ENCODE measurements at places on chromosomes 12 and 14.

- H3K4me3 ChIP-seq = no peak overlapping the region
- DNase-seq = no peak
- H3K36me3 ChIP-seq = no peaks in the 10 kb centered on the region
- H3K27me3 ChIP-seq = peaks cover 4% of the 10 kb centered on the region
- no peak overlapping the region for H3K27ac ChIP-seq
These were observed 55.1 kb downstream of the SERPINA10 start for GRCh38 chr14:94237983-94238382.

GRCh38 chr12:108302403-108303311 is 36.5 kb downstream of the CMKLR1 start:
- H3K27me3 ChIP-seq = peaks cover 15% of the 10 kb centered on the region
- no peak overlapping the region for H3K4me3 ChIP-seq
- no peaks in the 10 kb centered on the region for H3K4me1 ChIP-seq
- no peak overlapping the region for H3K27ac ChIP-seq
- no peak for DNase-seq

DNA sequence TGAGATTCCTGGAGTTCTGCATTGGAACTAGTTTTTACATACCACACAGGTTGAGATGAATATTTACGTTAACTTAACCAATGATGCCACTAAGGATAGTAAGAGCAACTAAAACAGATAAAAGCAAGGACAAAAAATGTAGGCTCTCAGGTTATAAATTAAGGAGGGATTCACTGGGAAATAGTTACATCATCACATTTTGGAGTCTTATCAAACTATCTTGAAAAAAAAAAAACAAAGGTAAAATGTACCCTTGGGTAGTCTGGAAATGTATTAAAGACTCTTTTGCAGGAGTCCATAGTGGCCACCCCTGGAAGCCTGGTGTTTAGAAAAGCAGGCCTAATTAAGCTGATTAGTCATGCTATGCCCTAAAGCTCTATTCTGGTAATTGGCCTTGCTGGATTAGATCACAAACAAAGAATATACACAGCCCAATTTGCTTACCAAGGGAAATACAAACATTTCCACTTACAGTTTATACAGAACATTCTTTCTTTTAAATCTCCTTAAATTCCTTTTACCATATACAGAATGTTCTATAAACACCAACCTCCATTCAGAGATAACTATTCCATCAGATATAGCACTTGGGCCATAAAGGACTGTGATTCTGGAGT is 39.3 kb downstream of the SLC25A47 start:
- H3K4me3 ChIP-seq = no peak overlapping the region
- no peaks in the 10 kb centered on the region for H3K4me1 ChIP-seq
- no peak for DNase-seq
- H3K27ac ChIP-seq = no peak overlapping the region

DNA sequence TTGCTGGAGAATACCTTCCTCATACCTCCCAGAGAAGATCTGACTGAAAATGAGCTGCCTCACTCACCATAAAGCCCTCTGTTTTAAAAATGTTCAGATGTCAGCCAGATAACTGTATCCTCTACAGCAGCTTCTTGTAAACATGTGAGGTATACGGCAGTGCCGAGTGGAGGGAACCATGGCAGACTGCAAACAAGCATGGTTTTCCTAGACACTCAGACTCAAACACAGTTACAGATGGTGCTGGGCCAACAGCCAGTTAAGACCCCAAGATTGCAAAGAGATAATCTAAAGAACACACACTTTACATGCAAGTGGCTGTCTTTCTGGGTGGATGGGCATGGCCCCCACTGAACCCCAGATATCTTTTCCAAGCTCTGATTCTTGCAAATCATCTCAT is 16.6 kb upstream of the CCDC177 start:
- H3K4me1 ChIP-seq = no peaks in the 10 kb centered on the region
- H3K36me3 ChIP-seq = no peaks in the 10 kb centered on the region
- peaks cover 6% of the 10 kb centered on the region for H3K27me3 ChIP-seq
- no peak overlapping the region for H3K4me3 ChIP-seq

- H3K36me3 ChIP-seq = no peaks in the 10 kb centered on the region
- H3K4me3 ChIP-seq = no peak overlapping the region
- H3K27ac ChIP-seq = no peak overlapping the region
- H3K4me1 ChIP-seq = no peaks in the 10 kb centered on the region
These were observed 1340.9 kb upstream of the TMEM132C start for GRCh38 chr12:126926023-126926594.

DNA sequence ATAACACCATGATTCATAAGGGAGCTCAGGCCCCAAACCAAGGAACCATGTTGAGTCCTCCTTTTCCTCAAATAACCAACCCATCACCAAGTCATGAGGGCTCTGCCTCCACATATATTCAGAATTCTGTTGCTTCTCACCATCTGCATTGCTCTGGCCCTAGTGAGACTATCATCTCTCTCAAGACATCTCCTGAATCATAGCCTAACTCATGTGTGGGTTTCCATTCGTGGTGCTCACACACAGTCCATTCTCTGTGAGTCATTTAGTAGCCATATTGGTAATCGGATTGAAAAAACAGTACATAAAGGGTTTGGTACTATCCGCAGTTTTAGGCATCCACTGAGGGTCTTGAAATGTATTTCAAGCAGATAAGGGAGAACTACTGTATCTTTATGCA is 5.1 kb upstream of the SLC38A2 start:
- no peaks in the 10 kb centered on the region for H3K27me3 ChIP-seq
- no peak overlapping the region for H3K4me3 ChIP-seq
- no peak overlapping the region for H3K27ac ChIP-seq
- peaks cover 26% of the 10 kb centered on the region for H3K4me1 ChIP-seq

DNA sequence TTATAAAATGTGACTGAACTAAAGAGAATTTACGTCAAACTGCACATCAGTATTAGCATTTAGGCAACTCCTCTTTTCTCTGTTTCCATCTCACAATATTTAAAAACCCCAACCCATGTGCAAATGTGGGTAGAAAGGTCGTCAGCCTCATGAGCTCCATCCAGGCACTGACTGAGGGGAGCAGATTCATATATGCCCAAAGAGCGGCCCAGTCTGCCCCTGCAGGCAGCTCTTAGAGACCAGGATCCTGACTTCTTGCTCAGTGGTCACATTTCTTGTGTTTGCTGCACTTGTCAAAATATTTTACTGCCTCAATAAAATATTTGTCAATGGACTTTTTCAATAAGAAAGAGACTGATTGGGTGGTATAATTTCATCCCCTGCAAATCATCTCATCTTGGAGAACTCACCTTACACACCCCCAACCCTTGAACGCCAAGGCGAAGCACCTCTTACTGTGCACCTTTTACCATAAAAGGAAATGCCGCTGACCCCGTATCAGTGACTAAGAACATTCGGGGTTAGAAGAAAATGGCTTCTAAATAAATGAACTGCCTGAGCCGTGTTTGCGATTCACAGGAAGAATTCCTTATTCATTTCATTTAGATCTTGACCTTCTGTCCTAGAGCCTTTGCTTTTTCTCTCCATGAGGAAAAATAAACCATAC is 418.8 kb downstream of the BCL11B start:
- DNase-seq = no peak
- H3K27ac ChIP-seq = no peak overlapping the region
- no peaks in the 10 kb centered on the region for H3K27me3 ChIP-seq
- no peaks in the 10 kb centered on the region for H3K4me1 ChIP-seq
- no peaks in the 10 kb centered on the region for H3K36me3 ChIP-seq

DNA sequence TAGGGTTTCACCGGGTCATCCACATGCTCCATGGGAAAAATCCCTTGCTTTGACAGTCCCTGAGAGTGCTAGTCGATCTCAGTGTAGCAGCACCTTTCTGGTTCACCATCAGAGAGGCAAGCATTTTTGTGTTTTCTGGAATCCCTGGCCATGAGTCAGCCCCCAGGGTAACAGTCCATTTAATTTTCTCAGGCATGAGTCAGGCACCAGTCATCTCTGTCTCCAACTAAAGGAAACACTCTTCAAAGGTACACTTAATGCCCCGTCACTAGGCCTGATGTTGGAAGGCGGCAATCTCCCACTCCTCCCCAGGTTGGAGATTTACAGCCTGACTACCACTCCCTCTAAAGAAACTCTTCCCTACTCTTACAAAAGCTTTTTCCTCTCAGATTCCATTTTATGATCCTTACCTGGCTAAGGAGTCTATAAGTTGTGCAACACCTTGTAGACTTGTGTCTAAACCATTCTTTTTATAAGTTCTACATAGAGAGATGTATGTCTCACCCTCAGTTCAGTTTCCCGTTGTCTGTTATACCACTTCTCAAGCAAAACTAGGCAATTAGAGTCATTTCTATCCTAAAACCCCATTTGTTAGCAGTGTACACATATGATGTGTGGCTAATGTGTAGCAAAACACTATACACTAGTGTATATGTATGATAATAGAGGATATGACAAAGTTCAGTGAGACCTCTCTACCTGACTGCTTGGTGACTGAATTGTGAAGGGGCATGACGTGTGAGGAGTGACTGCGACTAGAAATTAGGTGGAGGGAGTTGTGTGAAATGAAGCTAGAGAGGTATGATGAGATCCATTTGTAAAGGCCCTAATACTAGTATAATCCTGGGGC is 24.6 kb downstream of the TMEM19 start:
- no peaks in the 10 kb centered on the region for H3K27me3 ChIP-seq
- H3K36me3 ChIP-seq = 0 out of 2 replicates have a peak, but pooled peaks cover 3% of the 10 kb centered on the region
- H3K27ac ChIP-seq = no peak overlapping the region
- H3K4me1 ChIP-seq = no peaks in the 10 kb centered on the region
- H3K4me3 ChIP-seq = no peak overlapping the region
- no peak for DNase-seq

DNA sequence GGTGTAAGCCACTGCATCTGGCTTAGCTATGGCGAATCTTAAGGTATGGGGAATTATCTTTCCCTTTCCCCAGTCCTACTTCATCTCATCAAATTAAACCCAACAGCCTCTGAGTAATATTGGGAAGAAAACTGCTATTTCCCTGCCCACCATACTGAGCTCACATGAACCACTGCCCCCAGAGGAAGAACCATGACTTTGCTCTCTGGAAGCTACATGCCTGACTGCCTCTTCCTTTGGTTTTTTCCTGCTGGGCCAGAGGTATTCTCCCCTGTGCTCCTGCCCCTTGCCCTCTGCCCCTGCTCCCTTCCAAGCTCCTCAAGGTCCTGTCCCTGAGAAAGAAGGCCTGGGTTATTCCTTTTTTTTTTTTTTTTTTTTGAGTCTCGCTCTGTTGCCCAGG is 15.2 kb downstream of the RILPL2 start:
- H3K4me1 ChIP-seq = no peaks in the 10 kb centered on the region
- H3K4me3 ChIP-seq = no peak overlapping the region
- no peaks in the 10 kb centered on the region for H3K27me3 ChIP-seq
- H3K36me3 ChIP-seq = peaks cover 41% of the 10 kb centered on the region

DNA sequence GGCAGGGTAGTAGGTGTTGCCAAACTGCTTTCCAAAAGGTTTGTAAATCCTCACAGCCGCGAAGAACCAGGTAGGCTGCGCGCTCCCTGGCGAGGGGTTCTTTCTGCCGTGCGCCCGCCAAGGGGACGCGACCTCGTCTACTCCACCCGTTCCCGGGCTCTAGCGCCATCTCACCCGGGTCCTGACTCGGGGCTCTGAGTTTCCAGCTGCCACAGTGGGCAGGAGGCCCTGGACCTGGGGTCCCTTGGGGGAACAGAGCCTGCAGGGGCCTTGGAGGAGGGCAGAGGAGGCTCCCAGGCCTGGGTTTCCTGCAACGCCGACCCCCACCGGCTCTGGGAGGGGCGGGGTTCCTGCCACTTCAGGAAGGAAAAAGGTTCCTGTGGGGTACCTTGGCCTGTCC is 706 bp downstream of the ANHX start:
- H3K27ac ChIP-seq = no peak overlapping the region
- H3K27me3 ChIP-seq = no peaks in the 10 kb centered on the region
- no peak overlapping the region for H3K4me3 ChIP-seq
- no peaks in the 10 kb centered on the region for H3K4me1 ChIP-seq
- H3K36me3 ChIP-seq = no peaks in the 10 kb centered on the region

- DNase-seq = no peak
- no peaks in the 10 kb centered on the region for H3K36me3 ChIP-seq
- no peak overlapping the region for H3K4me3 ChIP-seq
- no peak overlapping the region for H3K27ac ChIP-seq
- H3K4me1 ChIP-seq = no peaks in the 10 kb centered on the region
These were observed 59.3 kb upstream of the FAM222A start for GRCh38 chr12:109654357-109654756.

DNA sequence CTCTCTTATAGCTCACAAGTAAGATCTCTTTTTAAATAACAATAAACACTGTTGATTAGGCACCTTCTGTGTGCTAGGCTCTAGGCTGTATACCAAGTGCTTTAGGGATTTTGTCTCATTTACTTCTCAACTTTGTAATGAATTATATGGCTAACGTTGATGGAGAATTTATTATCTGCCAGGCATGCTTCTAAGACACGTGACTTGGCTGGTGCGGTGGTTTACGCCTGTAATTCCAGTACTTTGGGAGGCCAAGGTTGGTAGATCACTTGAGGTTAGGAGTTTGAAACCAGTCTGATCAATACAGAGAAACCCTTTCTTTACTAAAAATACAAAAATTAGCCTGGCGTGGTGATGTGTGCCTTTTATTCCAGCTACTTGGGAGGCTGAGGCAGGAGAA is 1202.8 kb upstream of the TMEM132C start:
- no peak overlapping the region for H3K4me3 ChIP-seq
- no peaks in the 10 kb centered on the region for H3K4me1 ChIP-seq
- no peak overlapping the region for H3K27ac ChIP-seq
- DNase-seq = no peak
- H3K27me3 ChIP-seq = peaks cover 2% of the 10 kb centered on the region

DNA sequence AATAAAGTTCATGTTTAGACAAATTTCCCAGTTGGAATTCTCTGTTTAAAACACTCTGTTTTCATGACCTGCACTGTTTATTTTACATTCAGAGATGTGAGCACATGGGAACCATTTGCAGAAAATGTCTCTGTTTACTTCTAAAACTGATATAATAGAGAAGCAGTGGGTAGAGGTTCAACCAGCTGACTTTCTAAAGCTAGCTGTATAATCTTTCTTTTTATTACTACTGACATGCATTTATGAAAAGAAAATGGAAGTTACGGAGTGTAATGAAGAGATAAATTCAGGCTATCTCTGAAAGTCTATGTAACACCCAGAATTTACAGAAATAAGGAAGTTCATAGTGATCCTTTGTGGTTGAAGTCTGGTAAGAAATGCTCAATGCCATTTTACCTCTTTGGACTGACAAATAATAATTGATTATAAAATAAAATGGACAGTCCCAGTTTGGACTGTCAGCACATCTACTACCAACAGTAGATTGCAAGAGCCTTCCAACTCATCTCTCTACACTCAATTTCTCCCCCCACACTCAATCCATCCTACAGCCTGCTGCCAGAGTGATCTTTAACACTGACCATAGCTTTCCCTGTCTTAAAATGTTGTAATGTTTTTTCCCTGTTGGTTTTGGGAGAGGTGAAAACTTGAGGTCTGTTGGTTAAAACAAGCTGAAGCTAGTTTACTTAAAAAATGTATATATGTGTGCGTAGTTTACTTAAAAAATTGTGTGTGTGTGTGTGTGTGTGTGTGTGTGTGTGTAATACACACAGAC is 137.4 kb downstream of the AEBP2 start:
- no peaks in the 10 kb centered on the region for H3K4me1 ChIP-seq
- H3K4me3 ChIP-seq = no peak overlapping the region
- no peaks in the 10 kb centered on the region for H3K27me3 ChIP-seq
- no peaks in the 10 kb centered on the region for H3K36me3 ChIP-seq
- H3K27ac ChIP-seq = no peak overlapping the region

GRCh38 chr12:62248873-62249272 is 11.3 kb upstream of the USP15 start:
- DNase-seq = no peak
- no peaks in the 10 kb centered on the region for H3K36me3 ChIP-seq
- H3K4me1 ChIP-seq = peaks cover 11% of the 10 kb centered on the region
- no peak overlapping the region for H3K27ac ChIP-seq

- no peaks in the 10 kb centered on the region for H3K4me1 ChIP-seq
- H3K27ac ChIP-seq = no peak overlapping the region
- no peak for DNase-seq
- no peak overlapping the region for H3K4me3 ChIP-seq
- H3K36me3 ChIP-seq = peaks cover 96% of the 10 kb centered on the region
- H3K27me3 ChIP-seq = no peaks in the 10 kb centered on the region
These were observed 13.6 kb downstream of the SFSWAP start for GRCh38 chr12:131724534-131724933.
